Fibroblast of skin of back (primary cell): ENCODE measurements at places on chromosomes 2 and 18.
A peak's percentile ranks its signal among the peaks of the same experiment; 100 is the strongest.

- DNase-seq = no peak
These were observed 47.1 kb upstream of the THSD7B start for GRCh38 chr2:136718273-136718672.

- DNase-seq = no peak
These were observed 34.3 kb downstream of the AFF3 start for GRCh38 chr2:100107906-100108647.

DNA sequence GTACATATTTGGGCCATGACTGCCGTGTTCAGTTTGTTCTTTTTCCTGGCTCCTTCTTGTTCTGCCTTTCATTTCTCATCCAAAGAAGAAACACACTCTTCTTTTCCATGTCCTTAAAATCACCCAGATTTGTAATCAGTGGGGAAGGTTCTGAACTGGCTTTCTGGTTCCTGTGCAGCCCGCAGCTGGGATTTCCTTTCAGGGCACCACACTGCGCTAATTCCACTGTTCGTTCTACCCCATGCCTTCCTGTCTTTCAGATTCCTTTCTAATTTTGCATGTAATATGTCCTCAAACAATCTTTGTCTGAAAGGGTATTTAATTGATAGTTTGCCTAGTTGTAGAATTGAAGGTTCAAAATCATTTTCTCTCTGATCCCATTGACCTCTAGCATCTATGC lies 94.1 kb downstream of the HS1BP3 start:
- no peak for DNase-seq

DNA sequence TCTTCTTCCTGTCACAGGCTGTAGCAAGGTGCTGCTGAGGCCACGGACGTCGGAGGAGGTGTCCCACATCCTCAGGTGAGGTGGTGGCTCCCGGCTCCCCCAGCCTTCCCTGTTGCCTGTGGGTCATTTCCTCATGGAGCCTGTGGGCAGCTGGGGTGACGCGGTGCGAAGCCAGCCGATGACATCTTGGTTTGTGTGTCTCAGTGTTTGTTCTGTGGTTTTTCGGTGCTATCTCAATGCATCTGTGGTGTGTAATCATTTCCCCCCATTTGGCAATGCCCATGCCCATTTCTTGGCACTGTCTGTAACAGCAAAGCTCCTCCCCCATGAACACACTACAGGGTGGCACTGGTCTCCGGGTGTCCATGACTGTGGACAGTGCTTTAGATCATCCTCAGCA lies 6.6 kb downstream of the D2HGDH start:
- no peak for DNase-seq

DNA sequence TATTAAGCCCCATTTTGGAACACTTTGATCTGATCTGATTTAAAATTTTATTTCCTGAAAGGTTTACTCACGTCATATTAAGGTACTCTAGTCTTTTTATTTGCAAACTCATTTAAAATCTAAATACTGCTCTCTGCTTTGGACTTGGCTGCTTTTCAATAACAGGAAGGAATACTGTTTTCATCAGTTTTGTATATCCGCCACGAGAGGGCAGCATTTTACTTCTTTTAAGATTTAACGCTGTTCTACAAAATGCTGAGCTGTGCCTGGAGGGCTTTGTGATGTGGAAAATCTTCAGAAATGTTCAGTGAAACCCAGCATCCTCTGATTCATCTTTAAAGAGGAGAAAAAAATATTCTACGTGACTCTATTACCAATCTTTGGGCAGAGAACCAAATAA lies 37.5 kb upstream of the SLC38A11 start:
- DNase-seq = peak; percentile 88

GRCh38 chr18:1002653-1003178 lies 98.0 kb downstream of the ADCYAP1 start:
- no peak for DNase-seq

GRCh38 chr2:96413323-96413722 lies 77.8 kb downstream of the NCAPH start:
- DNase-seq = no peak

- DNase-seq = no peak
These were observed 19.6 kb upstream of the IL1R1 start for GRCh38 chr2:102122909-102123308.

- no peak for DNase-seq
These were observed 78.1 kb downstream of the TEX51 start for GRCh38 chr2:126976721-126977328.

- no peak for DNase-seq
These were observed 83.4 kb downstream of the RTN4 start for GRCh38 chr2:54966837-54967236.

GRCh38 chr2:123840574-123840973 lies 184.5 kb upstream of the CNTNAP5 start:
- no peak for DNase-seq

- DNase-seq = no peak
These were observed 45.7 kb downstream of the ARHGAP28 start for GRCh38 chr18:6775237-6775636.

- DNase-seq = peak; percentile 6
These were observed 58.1 kb upstream of the TMEM182 start for GRCh38 chr2:102703748-102704147.

GRCh38 chr18:23822590-23823385 lies 133.5 kb downstream of the LAMA3 start:
- peak; percentile 79 for DNase-seq

DNA sequence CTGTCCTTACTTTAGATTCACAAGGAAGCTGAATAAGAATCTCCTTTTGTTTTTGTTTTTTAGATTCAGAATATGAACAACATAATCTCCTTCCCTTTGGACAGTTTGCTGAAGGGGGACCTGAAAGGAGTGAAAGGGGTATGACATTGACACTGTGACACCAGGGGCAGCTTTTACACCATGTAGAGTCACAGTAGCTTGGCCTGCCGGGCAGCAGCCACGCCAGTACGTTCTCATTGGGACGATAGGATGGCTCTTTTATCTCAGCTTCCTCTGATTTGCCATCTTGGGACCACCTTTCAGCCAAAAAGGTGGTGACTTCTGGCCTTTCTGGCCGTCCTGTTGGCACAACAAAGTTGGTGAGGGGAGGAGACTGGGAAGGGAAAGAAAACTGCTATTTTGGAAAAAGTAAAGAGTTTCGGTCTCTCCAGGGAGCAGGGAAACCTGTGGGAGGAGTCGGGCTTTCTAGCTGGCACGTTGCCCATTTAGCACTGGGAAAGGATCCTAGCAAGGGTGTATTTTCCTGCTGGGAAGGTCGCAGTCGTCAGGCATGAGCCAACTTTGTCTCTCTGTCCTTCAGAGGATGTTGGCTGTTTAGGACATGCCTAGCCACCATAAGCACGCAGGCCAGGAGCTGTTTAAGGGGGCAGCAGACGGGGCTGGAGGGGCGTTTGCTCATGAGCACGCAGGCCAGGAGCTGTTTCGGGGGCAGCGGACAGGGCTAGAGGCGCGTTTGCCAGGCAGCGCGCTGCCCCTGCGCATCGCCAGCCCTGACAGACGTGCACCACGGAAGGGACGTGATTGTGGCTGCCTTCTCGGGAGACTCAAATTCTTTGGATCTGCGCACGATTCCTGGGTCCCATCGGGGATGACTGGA lies 104.6 kb downstream of the ITGB1BP1 start:
- no peak for DNase-seq

DNA sequence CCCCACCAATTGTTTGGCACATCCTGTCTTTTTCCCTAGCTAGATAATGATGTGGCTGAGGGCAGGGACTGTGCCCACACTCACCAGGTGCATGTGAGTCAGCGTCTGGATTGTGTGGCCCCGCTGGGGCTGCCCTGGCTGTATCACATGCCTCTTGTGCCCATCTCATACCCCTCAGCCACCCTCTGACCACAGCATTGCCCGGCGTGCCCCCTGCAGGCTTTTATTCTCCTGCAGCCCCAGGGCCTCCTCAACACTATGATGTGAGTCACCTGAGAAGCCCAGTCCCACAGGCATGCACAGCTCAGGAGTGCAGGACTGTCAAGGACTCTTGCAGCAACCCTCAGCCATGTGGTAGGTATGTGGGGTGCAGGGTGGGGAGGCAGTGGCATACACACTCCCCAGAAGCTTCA lies 14.8 kb upstream of the STEAP3 start:
- no peak for DNase-seq

DNA sequence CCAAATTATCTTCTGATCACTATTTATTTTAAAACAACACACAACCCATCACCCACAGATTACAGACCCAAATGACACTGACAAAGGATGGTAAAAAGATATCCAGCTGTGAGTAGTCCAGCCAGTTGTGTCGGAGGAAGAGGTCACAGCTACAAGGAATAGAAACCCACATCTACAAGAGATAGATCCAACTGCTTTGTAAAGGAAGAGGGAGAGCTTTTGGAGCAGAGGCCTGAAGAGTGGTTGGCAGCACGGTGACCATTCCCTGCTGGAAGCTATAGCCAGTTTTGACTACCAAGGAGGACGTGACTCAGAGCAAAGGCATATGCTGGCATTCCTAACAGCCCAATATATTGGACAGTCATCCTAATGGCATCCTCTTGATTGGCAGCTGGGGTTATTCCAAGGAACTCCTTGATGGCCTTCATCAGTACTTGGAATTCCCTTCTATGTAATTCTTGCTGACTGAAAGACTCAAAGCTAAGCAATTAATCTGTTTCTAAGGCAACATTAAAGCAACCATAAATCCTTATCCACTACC lies 17.1 kb downstream of the SLC8A1 start:
- DNase-seq = peak; percentile 99

- DNase-seq = no peak
These were observed 526.9 kb upstream of the FANCL start for GRCh38 chr2:58767828-58768714.
